ENCODE measurements at places on chromosomes 12 and 14.

- no peak for DNase-seq
Observed at GRCh38 chr12:69835081-69835480, 10.1 kb downstream of the MYRFL start.

DNA sequence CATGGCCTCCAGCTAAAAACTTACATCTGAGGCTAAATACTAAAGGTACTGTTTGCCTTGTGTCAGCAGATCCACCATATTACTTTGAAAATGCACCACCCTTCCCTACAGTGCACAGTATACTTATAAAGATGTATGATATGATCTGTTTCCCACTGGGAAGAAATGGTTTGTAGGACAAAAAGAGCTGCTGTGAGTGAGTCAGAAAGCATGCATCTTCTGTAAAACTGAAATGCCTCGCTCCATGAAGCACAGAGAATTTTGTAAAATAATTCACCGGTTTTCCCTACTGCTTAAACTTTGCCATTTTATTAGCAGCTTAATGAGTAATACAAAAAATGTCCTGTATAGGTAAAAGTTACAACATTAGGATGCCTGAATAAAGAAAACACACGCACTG lies 68.8 kb downstream of the MDGA2 start:
- no peak for DNase-seq

- no peak for DNase-seq
Observed at GRCh38 chr12:54126029-54126695, 62.6 kb downstream of the SMUG1 start.

- no peak for DNase-seq
Observed at GRCh38 chr12:75439930-75440329, 40.6 kb upstream of the GLIPR1 start.

DNA sequence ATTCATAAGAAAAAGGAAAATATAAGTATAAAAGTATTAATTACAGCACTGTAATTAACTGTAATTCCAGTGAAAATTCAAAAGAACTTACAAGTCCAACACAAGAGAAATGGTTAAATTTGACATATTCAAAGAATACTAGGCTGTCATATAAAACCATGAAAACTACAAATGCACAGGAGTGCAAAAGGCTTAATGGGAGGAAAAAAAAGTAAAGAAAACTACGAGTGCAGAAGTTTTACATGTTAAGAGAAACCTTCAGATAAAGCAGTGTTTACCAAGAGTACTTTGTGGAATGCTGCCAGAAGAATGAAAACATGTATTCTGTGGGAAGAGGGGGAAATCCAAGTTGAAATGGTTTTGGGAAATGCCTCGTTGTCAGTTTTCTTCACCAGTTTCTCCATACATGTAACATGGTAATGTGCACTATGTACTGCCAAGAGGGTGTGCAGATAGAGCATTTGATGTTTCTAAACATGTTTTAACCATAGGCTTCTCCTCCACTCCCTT lies 9.1 kb downstream of the HEATR5A start:
- DNase-seq = no peak

DNA sequence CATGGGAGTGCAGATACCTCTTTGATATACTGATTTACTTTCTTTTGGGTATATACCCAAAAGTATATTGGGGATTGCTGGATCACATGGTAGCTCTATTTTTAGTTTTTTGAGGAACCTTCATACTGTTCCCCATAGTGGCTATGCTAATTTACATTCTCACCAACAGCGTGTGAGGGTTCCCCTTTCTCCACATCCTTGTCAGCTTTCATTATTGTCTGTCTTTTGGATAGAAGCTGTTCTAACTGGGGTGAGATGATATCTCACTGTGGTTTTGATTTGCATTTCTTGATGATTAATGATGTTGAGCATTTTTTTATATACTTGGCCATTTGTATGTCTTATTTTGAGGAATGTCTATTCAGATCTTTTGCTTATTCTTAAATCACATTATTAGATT lies 44.1 kb upstream of the JDP2 start:
- DNase-seq = no peak

- no peak for DNase-seq
Observed at GRCh38 chr12:98185606-98186005, 329.8 kb upstream of the TMPO start.

- no peak for DNase-seq
Observed at GRCh38 chr12:114938487-114939210, 254.7 kb upstream of the TBX3 start.

DNA sequence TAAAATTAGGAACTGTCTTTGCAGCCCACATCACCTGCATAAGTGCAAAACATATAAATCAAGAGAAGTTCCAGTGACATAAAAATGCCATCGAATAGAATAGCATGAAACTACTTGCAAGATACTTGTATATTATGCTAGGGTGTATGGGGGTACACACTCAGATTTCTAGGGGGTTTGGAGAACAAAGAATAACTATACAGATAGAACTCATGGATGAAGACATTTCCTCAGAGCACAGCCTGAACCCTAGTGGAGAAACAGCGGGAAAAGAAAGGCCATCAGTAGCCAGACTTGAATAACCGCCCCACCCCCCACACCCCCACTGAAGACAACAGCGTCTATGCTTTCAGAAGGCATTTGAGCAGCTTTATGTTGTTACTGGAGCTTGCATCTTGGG lies 425.8 kb downstream of the NPAS3 start:
- no peak for DNase-seq

GRCh38 chr12:109899783-109900751 lies at the start of gene TCHP:
Gene TCHP (plus strand): TSS chr12:109900274. CDS start chr12:109903027, 2,753 bp downstream.
- peak; percentile 71 for DNase-seq
